ENCODE measurements at places on chromosomes 2 and 18.

GRCh38 chr2:201358684-201359083, 1.5 kb upstream of the FLACC1 start:
- DNase-seq = no peak

- no peak for DNase-seq
Observed at GRCh38 chr2:108378851-108379250, 1.1 kb downstream of the SULT1C4 start.

- DNase-seq = no peak
Observed at GRCh38 chr2:8421658-8422449, 260.0 kb upstream of the ID2 start.

DNA sequence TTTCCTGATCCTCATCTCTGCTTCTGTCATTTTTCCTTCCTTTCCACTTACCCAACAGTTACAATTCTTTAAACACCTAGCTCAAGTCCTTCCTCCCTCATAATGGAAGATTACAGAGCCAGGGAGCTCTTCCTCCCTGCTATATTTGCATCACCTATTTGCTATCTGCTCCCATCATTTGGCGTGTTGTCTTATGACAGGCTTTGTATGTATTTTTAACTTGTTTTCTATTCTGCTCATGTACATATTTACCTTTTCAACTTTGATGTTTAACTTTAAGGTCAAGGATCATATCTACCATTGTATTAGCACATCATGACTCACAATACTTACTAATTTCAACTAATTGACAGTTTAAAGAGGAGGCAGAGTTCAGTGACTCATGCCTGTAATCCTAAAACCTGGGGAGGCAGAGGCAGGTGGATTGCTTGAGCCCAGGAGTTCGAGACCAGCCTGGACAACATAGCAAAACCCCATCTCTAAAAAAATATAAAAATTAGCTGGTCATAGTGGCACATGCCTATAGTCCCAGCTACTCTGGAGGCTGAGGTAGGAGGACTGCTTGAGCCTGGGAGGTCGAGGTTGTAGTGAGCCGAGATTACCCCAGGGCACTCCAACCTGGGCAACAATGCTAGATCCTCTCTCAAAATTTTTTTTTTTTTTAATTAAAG, 308.0 kb upstream of the STON1 start:
- DNase-seq = no peak

GRCh38 chr18:45227001-45227742, 388.1 kb upstream of the SLC14A2 start:
- DNase-seq = no peak

GRCh38 chr2:77642339-77642738, 120.2 kb upstream of the LRRTM4 start:
- no peak for DNase-seq

DNA sequence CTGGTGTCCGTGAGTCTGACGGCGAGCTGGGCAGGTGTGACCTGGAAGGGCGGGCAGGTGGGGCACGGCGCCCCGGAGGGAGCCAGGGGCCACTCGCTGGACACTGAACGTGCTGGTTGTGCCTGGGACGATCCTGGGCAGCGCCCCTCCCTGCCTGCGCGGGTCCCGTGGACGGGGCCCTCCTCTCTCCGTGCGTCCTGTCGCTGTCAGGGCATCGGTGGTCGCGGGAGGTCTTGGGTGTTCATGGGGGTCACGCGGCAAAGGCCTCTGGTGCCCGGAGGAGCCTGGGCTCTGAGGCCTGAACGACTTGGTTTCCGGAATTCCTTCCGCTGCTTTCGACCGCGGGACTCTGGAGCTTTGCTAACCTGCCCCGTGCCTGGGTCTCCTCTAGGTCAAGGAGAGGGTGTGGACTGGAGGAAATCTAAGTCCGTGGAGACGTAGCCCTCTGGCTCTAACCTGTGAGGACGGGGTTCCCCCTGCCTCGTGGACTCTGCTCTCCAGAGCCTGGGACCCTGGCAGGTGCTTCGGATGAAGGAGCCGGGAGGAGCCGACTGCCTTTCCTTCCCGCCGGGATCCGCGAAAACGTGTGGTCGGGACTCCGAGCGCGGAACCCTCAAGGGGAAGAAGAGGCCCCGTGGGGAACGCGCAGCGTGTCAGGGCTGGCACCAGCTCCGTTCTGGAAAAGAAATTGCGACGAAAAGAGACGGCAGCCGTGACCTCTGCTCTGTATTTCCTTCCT, 14.7 kb downstream of the SOX11 start:
- DNase-seq = no peak

DNA sequence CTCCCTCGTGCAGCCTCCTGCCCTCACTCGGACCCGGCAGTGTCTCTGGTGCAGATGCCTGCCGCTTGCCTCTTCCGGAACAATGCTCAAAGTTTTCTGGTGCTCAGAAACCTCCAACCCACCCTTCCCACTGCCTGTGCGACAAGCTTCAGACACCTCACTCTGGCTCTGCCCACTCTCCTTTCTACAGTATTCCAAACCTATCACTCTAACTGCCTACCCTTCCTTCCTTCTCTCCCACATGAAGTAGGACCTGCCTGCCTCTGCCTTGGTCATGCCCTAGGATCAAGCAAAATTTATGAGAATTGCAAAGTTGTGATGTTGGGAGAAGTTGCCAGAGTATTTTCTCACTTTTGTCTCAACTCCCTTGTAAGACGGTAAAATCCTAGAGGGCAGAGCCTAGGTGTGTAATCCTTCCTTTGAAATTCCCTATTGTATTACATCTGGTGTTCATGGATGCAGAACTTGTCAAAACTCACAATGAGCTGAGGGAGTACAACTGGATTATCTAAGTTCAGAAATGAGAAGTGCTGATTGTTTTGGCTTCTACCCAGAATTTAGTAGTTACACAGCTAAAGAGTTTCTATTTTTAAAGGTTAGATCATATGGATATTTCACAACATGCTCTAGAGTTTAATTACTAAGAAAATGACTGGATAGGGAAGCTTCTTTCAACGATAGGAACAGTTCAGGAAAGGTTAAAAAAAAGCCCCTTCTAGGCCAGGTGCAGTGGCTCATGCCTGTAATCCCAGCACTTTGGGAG, 7.2 kb downstream of the NPC1 start:
- DNase-seq = no peak

GRCh38 chr18:924987-925386, 20.3 kb downstream of the ADCYAP1 start:
- DNase-seq = no peak

DNA sequence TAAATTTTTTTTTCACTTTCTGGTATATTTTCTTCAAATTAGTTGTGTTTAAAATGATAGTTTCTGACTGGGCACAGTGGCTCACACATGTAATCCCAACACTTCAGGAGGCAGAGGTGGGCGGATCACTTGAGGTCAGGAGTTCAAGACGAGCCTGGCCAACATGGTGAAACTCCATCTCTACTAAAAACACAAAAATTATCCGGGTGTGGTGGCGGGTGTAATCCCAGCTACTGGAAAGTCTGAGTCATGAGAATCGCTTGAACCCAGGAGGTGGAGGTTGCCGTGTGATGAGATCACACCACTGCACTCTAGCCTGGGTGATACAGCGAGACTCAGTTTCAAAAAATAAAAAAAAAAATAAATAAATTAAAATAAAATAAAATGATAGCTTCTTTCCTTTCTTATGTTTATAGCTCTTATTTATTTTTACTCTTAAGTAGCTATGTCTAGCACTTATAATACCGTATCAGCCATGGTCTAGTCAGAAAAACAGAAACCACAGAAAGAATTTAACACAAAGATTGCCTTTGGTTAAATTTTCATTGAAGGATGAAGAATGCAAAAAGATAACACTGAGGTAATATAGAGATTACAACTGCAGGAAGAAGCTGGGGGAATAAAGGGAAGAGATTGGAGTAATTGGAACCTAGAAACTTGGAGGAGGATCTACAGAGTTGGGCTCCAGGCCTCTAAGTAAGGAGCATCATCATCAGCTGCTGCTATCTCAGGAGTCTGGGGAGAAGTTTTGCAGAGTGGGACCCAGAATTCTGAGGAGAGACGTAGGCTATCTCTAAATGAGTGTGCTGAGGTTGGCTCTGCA, 54.7 kb upstream of the MBOAT2 start:
- DNase-seq = no peak

GRCh38 chr2:163173591-163173990, 335.0 kb upstream of the KCNH7 start:
- DNase-seq = no peak

GRCh38 chr18:35172009-35172408, 68.8 kb upstream of the ZNF397 start:
- DNase-seq = no peak

Data from aorta (tissue), 5 donors.